CD4-positive, alpha-beta T cell treated with Interleukin-4 for 4 hours (primary cell): ENCODE measurements at places on chromosomes 5 and 9.

GRCh38 chr9:89442501-89442978 lies 55.4 kb downstream of the SEMA4D start:
- DNase-seq: no peak

GRCh38 chr9:37514999-37515398 lies 29.3 kb downstream of the POLR1E start:
- DNase-seq: no peak

- no peak for DNase-seq
Observed at GRCh38 chr5:55036477-55036876, 12.4 kb downstream of the GZMK start.

DNA sequence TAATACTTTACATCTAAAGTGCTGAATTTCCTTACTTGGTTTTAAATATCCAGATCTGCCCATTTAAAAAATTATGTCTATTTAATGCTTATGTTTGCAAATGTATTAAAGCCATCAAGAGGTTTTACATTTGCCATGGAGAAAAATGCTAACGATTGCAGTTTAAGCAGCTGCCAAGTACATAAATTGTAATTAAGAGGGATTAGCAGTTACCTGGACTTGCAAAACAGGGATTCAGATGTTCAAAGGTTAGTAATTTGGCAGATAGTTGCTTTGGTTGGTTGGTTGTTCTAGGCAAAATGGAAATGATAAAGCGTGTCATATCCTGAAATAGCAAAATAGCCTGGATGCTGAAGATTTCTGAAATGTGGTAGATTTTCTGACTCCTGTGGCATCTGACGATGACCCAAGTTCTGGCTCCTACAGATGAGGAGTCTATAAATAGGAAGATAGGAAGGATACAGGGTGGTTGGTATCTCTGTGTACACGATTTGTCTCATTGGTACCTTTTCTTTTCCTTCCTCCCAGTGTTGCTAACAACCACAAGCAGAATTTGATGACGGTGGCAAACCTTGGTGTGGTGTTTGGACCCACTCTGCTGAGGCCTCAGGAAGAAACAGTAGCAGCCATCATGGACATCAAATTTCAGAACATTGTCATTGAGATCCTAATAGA lies 282.9 kb downstream of the NR3C1 start:
- DNase-seq: no peak
